ENCODE measurements at places on chromosomes 7 and 10.

DNA sequence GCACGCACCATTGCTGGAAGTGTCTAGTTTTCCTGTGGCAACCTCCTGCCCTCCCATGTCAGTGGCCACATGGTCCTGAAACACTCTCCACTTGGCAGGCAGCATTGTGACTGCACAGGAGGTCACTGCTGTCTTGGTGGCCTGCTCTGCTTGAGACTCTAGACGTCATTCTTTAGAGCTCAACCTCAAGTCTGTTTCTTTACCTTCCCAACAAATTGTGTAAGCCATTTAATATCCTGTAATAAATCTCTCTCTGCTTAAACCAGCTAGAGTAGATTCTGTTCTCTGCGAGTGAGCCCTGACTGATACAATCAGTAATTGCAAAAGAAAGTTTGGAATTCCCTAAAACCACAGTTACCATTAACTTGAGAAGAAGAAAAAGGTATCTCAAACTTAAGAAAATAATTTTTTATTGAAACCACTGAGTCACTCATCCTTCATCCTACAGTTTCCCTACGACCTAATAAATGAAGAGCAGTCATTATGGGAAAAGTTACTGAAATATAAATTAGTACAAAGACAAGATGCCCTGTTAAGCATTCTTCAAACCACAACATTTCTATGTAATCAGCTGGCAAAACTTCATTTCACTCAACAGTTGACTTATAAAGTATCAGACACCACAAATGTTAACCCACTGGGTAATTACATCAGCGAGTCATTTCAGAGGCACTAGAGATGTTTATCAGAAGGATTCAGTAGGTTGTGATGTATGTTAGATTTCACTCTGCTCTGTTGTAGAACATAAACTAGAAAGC, 18.0 kb downstream of the SLC25A13 start:
- DNase-seq: no peak

- DNase-seq: no peak
These were observed 21.2 kb downstream of the PRXL2A start for GRCh38 chr10:80429521-80429973.

DNA sequence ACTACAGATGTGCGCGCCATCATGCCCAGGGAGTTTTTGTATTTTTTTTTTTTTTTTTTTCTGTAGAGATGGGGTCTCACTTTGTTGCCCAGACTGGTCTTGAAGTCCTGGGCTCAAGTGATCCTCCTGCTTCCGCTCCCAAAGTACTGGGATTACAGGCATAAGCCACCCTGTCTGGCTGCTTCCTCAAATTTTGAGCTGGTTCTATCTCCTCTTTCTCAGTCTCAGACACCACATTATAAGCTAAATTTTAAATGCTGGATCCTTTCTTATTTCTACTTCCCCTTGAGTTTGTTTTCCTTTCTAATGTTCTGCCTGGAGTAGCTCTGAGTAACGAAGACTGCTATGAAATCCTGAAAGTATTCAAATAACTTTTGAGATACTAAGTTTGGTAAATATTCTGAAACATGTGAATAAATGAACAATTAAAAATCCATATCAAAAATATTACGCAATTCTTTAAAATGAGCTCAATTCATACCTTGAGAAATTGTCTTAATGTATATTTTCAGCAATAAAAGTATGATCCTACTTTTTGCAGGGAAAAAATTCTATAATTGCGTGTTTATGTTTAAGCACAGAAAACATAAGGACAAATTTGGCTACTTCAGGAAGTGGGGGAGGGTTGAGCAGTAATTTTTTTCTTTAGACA, 15.0 kb downstream of the TCAF1 start:
- DNase-seq: no peak

DNA sequence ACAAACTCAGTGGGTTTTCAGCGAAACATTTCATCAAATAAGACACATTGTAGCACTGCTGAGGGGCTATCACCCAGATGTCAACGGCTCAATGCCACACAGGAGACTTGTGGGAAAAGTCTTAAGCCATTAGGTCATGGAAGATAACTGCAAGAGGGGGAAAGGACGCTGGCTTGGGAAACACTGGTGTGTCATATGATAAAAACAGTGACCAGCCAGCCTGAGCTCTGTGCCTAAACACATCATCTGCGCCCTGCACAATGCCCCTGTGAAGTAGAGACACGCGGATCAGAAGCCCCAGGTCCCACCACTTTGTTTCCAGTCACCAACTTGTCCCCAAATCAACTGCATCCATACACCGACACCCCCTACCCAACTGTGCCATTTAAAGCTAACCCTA, 116.7 kb downstream of the TNS3 start:
- no peak for DNase-seq

GRCh38 chr7:144513334-144513733, 109.8 kb upstream of the NOBOX start:
- DNase-seq: no peak

- DNase-seq: no peak
These were observed 37.2 kb upstream of the OPTN start for GRCh38 chr10:13062803-13063202.

- no peak for DNase-seq
These were observed 37.3 kb upstream of the PDZD8 start for GRCh38 chr10:117412469-117413010.

DNA sequence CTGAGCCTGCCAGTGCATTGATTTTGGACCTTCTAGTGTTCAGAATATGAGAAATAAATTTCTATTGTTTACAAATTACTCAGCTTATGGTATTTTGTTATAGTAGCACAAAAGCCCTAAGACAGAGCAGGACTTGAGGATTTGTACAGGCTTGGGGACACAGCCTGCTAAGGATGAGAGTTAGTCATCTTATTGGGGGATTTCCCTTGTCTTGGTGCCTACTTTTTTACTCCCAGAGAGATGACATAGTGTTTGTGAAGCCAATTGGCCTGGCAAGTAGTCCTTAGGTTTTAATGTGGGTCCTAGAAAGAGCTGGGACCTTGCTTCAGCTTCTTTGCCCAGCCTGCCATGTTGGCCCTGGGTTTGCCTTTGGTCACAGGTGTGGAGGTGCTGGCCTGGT, 364.0 kb downstream of the REEP3 start:
- DNase-seq: no peak

DNA sequence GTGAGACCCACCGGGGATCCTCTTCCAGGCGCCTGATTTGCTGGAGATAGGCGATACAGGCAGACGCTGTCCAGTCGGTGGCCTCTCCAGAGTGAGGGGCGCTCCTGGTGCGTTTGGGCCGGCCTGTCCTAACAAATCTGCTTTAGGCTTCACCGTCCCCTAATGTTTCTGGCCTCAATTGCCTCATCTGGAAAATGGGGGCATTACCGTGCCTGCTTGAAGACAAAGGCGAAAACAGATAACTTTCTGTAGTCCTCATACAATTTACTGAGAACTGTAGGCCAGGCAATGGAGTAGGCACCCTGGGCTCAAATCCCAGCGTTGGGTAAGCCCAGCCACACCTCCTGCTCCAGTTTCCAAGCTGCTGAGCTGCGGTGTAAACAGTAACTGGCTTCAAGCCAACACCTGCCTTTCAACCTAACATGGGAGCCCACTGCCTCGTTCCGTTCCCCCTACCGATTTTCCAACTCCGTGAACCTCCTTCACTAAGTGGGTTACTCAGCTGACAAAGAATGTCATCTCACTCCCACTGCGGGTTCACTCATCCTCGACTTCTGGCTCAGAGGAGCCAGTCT, 589 bp upstream of the ZFAND4 start:
- DNase-seq: no peak

DNA sequence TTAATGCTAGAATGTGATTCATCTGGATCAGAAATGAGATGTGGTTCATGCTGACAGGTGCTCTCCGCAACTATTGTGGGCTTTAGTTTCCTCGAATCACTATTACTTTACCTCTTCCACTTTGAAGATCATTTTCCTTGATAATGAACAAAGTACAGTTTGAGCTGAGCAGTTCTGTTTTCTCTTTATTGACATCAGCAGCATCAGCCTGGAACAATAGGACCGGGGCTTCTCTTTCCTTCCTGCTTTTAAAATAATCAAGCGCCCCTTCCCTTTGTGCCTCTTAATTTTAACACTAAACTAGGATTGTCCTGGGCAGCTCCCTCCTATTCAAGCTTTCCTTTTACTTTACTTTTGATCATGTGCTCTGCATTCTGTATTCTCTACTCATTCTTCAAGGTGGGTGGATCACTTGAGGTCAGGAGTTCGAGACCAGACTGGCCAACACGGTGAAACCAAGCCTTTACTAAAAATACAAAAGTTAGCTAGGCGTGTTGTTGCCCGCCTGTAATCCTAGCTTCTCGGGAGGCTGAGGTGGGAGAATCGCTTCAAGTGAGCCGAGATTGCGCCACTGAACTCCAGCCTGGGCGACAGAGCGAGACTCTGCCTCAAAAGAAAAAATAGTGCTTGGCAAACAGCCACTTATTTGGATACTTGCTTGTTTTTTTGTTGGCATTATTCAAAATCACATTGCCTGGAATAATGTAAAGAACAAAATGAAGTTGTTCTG, 67.0 kb upstream of the RHEB start:
- DNase-seq: no peak

GRCh38 chr7:155839461-155839860, 27.2 kb upstream of the SHH start:
- no peak for DNase-seq

DNA sequence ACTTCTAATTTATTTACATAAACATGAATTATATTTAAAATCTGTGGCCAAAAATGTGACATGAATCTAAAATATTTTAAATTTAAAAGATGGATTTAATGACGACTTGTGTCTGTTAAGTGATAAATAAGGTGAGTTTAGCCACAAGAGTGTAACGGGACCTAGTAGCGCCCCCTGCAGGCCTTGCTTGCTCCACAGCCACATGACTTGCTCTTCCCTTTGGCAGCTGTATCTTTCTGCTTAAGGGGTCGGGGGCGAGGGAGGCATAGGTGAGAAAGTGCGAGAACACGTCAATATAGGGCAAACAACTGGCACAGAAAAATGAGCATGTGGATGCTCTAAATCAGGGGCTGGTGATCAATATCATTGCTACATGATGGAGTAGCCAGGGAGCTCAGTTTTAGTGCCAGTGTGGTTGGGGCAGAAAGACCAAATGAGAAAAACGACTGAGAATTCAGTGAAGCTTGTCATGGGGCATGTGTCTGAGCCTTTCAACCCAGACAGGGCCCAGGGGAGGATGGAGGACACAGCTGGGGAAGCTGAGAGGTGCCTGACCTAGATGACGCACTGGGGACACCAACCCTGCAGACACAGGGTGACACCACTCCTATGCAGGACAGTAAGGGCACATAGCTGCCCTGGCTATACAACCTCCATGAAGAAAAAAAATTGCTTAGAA, 49.8 kb downstream of the PAXIP1 start:
- peak; percentile 44 for DNase-seq

DNA sequence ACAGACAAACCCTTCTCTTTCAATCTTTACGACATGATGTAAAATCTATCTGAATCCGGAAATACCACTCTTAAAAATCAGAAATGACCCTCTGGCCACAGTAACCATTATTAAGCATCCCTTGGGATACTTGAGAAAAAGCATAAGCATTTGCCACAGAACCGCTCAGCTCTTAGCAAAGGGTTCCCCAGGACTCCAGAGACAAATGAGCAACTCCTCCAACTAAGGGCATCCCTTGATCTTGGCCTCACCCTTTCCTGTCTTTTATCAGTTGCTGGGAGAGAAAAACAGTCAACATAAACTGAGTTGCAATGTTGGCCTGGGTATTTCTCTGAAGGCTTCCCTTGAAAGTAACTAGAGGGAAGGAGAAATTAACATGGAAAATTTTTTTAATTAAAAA, 3.5 kb downstream of the PDLIM1 start:
- no peak for DNase-seq

GRCh38 chr10:24851629-24852028, 100.8 kb downstream of the PRTFDC1 start:
- DNase-seq: no peak

GRCh38 chr7:138665249-138665648, 35.9 kb downstream of the SVOPL start:
- no peak for DNase-seq

DNA sequence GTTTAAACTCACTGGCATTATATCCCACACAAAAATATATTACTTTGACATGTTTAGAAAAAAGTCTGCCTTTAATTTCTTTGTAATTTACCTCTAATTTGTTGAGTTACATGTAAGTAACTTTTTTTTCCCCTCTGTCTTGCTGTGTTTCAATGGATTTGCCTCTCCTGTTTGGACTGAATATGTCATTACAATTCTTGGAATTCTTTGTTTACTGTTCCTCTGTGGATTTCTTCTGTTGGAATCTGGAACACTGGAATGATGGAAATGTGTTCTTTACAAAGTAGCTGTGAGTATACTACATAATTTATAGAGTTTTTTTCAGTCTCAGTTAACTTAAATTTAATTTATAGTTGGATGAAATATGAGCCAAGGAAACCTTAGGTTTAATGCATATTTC, 30.4 kb downstream of the SEPTIN7 start:
- no peak for DNase-seq

DNA sequence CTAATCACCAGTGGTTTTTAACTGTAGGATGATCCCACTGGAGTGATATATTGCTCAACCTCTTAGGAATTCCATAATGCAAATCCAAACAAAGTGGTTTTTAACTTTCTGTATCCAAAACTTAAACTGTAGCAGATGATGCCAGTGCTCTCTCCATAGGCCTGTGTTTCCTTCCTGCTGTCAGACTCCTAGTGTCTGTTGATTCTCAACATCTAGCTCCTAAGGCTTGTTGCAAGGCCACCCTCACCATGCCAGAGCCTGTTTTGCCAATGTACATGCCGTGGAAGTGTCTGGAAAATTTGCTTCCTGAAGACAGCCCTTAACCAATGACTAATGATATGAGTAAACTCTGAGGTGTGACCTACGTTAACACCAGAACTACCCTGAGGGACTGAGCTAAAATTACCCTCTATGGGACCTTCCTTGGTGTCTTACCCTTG, 39.3 kb downstream of the C1GALT1 start:
- no peak for DNase-seq

DNA sequence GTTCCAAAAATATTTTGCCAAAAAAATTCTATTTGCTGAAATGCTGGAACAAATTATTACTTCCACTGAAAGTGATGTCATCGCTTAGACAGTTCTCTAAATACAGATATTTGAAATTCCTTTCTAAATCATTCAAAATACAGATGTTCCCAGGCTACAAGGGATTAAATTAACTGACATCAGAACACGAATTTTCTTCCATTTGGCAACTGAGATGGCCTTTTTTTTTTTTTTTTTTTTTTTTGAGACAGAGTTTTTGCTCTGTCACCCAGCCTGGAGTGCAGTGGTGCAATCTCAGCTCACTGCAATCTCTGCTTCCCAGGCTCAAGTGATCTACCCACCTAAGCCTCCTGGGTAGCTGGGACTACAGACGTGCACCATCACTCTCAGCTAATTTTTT, 57.0 kb downstream of the P4HA1 start:
- DNase-seq: no peak

DNA sequence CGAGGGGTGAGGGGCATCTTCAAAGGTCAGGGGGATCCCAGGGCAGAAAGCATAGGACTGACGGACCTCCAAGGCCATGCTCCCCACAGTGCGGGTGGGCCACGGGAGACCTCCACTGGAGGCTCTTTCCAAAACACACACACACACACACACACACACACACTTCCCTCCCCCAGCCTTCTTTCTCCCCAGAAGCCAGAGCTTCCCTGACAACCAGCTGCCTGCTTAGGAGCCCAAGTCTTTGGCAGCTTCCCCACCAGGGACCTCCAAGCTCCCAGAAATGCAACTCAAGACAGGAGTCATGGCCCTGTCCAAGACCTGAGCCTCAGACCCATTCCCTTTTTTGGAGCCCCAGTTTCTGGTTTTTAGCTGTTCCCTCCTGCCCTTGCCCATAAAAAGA, 710 bp upstream of the C10orf105 start:
- DNase-seq: no peak

Measured in stimulated activated naive CD8-positive, alpha-beta T cell treated with anti-CD3 and anti-CD28 coated beads, Interleukin-15, amount 100 ng/mL, for 72 hours (primary cell).